ENCODE measurements at places on chromosomes 2 and 18. TPM values are rescaled to one million over a fixed set of nuclear protein-coding genes. Genes with fewer than 3 reads are reported as not detected.

Gene NT5C1B
- total RNA-seq = not detected

GRCh38 chr2:49042488-49042887, 111.8 kb downstream of the FSHR start:
- no peak for DNase-seq

Gene RIOK3
- 89.3 TPM for total RNA-seq

DNA sequence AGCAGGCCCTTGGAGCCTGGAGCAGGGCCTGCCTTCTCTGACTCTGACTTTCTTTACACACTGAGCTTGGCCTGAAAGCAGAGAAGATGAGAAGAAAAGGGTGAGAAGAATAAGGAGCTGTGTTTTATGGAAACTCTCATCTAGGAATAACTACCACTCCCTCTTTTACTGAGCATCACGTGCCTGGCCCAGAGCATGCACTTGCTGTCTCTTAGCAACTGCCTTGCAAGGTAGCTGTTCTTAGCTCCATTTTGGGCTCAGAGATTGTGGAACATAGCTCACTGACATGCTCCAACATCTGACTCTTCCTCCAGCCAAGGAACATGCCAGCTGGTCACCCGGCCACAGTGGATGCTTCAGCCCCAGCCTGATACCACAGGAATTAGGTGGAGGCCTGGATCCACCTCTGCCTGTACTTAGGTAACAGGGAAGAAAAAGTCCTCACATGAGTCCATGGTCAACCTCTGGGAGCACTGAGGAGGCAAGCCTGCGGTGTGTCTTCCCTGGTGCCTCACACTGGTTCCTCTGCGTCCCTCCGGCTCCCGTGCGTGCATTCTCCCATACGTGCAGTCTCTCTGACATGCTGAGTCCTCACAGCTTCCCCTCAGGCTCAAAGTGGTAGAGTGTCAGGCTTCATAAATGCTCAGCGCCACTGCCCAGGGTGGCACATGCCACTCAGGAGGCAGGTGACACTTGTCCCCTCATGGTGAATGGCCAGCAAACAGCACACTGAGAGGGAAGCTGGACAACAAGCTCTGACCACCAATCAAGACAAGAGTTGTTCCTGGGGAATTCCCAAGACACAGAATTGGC, 35.7 kb downstream of the AMER3 start:
- no peak for DNase-seq

Gene CPO
- total RNA-seq = not detected

DNA sequence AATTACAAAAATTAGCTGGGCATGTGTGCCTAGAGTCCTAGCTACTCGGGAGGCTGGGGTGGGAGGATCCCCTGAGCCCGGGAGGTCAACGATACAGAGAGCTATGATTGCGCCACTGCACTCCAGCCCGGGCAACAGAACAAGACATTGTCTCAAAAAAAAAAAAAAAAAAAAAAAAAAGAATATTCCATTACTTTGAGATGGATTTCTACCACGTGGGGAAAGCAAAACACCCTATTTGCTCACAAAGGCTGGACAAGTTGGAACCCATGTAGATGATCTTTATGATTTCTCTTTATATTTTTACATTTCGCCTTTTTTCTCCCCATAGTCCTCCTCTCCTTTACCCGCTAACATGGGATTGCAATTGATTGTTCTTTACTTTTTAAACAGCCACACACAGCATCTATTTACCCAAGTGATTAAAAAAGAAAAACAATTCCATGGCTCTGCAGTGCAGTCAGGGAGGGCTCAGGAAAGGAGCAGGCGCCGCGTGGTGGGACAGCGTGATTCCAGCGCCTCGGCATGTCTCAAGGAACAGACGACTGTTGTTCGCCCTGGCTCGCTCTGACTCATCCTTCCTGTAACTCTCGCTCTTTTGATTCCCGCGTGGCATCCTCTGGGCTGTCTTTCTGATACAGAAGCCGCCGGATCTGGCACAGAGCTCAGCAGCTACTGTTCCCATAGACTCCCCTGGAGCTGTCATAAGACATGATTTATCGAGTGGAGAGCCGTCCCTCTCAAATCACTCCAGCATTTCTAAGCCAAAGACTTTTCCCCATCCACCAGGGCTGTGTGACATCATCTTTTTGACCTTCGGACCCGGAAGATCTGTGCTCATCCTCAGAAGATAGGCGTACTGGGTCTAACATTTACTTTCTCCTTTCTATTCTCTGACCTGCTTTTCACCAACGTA, 230.4 kb upstream of the AGAP1 start:
- DNase-seq = peak; percentile 63

- DNase-seq = peak; percentile 54
Measured at GRCh38 chr2:102304268-102304667, 7.1 kb upstream of the IL1RL1 start.

Gene ITPRIPL1
- total RNA-seq = 3.4 TPM

- no peak for DNase-seq
Measured at GRCh38 chr18:4639628-4640310, 184.7 kb upstream of the DLGAP1 start.

Gene PCARE
- total RNA-seq = under 0.01 TPM

GRCh38 chr18:46418663-46419260, 238.3 kb downstream of the LOXHD1 start:
- peak; percentile 28 for DNase-seq

- no peak for DNase-seq
Measured at GRCh38 chr2:25302758-25303375, 38.9 kb downstream of the DNMT3A start.

Gene SULT1C4
- total RNA-seq = 0.33 TPM

All from fibroblast of the aortic adventitia (primary cell).